ENCODE measurements at places on chromosomes 5 and 9.

DNA sequence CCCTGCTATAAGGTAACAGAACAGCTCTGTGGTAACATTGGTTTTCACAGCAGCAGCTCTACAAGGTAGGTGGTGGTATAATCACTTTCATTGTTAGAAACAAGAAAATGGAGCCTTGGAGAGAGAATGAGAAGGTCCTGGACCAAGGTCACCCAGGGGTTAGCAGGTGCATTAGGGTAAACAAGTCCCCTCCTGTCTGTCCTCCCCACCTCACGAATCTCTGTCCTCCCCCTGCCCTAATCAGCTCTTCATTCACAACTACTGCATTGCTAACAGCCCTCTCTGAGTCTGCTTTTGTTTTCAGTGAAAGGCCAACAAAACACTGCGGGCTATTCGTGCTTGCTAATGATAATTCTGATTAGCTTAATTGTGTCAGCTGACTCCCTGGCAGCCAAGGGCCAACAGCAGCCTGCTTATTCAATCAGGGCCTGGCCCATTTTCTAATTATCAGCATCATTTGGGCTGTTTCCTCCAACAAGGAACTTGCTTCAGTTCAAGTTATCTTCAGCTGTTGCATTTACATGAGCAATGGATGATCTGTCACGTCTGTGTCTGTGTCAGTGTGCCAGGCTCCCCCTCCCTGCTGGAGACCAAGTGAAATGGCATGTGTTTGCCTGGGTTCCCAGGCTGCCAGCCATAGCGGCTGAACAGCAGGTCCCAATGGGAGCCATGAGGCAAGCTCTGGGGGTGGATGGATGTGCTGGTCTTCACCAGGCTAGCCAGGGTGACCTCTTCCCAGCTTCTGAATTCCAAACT is 56.7 kb upstream of the EQTN start:
- DNase-seq: no peak

DNA sequence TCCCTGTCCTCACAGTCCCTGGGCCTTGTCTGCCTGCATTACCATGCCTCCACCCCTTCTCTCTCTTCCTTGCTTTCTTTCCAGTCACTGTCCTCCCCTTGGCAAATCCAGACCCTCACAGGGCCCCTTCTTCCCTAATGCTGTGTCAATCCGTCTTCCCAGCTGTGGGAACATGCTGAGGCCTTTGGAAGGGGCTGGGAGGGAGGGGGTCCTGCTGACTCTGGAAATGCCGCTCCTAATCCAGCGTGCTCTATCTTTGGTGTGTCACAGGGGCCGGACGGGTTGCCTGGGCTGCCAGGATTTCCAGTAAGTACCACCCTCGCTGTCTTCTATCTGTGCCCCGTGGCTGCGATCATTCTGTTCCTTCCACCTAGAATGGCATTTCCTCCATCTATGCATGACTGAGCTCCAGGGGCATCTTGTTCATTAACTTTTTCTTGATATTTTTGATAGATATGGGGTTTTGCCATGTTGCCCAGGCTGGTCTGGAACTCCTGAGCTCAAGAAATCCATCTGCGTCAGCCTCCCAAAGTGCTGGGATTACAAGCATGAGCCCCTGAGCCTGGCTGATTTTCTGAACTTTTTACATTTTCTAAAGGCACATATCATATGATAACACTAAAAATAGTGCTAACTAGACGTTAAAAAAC is 64.5 kb upstream of the TGFBR1 start:
- DNase-seq: no peak

DNA sequence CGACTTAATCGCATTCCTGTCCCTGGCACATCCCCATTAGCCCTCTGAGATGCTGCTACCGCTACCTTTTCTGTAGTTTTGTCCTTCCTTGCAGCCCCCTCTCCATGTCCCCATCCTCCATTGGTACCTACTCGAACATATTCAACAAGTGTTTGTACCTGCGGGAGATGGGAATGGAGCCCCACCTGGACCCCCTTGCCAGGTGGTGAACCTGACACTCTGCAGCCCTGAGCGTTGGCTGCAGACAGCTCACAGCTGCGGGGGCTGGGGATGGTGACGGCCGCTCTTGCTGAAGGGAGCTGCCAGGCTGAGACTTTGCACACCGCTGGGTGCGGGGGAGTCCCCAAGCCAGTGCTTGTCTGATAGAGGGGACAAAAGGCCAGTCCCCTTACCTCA is 96.3 kb upstream of the DAP start:
- DNase-seq: no peak

DNA sequence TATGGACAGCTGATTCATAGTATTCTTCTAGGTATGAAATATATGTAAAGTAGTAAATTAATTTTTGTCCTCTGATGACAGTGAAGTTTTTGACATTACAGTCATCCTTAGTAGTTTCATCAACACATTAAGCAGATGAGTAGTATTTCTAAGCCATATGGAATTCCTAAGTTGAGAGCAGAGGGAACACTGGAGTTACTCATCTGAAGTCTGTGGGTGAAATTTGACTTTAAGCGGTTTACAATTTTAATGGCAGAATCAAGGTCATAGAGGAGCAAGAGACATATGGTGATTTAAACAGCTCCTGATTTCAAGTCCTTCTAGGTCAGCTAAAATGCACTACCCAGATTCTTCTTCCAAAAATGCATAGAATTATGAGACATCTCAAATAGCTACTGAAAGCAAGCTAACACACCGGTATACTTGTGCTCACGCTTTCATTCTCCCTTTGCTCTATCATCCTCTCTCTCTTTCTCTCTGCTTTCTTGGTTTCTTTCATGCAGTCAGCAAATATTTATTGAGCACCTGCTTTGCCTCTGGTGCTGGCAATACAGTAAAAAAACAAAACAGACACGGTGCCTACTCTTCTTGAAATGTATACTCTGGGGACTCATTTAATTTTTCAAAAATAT is 235.9 kb downstream of the FER start:
- no peak for DNase-seq

- DNase-seq: no peak
Observed at GRCh38 chr5:166540156-166540555, 1751.3 kb upstream of the WWC1 start.

DNA sequence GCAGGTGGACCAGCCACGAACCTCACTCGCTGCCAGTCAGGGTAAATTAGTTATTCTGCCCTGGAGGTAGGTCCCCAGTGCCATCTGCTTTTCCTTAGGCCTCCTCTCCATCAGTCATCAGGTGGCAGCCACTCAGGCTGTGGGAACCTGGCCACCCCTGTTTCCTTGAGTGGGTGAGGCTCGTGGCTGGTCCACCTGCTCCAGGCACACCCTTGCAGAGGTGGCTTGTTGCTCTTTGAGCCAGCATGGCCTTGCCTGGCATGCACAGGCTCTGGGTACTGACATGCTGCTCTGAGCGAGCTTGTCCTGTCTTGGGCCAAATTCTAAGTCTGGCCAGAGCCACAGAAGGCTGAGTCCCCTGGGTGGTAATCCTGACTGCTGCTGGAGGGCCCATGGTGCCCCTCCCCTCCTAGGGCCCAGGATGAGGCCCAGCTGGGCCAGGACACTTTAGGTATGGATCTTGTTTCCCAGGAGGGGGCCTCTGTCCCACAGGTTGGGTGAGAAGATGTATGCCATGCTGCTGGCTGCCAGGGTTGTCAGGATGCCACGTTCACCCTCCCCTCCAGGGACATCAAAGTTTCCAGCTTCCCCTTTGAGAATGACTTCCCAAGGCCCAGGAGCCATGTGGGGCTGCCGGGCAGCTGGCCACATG is 17.0 kb upstream of the ZNF484 start:
- DNase-seq: no peak

DNA sequence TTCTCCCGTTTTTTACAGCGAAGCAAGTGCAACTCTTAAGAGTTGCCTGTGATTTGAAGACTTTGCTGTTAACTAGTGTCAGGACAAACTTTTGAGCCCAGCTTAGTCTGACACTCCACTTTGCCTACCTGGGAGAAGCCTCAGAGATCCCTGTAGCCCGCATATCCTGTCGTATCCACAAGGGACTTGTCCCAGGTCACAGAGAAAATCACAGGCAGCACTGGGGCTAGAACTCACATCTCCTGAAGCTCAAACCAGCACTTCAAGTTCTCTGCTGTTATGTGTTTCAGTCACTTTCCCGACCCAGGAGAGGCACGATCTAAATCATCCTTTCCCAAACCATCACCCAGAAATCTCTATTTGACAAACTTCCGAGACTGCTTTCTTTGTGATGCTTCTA is 584.5 kb downstream of the ACTL7B start:
- no peak for DNase-seq

- no peak for DNase-seq
Observed at GRCh38 chr5:117455236-117456233, 880.9 kb upstream of the SEMA6A start.

DNA sequence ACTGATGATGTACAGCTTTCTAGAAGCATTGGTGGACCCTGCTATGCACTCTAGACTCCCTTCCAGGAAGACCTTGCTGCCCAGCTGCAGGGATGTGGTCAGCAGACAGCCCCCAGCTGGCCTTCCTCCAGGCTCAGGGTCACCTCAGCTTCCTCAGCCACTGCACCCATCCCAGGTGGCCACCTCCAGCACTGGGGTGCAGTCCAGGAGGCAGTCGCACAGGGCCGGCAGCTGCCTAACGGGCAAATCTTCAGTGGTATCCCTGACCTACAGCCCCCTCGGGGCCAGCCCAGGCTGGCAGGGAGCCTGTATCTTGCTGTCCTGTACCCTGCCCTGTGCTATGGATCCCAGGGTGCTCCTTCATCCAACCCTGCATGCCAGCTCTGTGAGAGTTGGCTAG is 81.8 kb downstream of the GADD45G start:
- DNase-seq: no peak

DNA sequence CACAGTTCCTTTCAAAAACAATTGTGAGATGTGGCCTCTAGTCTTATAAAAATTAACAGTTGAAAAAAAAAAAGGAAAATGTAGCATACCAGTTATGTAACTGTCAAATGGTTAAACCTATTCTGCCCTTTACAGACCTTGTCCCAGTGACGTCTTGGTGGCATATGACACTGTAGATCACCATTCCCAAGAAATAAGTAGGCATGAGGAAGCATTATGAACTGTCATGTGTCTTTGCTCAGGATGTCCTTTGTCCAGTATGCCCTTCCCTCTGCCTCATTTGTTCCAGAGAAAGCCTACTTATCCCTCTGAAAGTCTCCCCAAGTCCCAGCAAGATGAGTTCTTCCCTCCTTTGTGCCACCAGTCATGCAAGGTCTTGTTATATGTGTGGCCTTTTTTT is 63.2 kb downstream of the PAM start:
- DNase-seq: no peak

DNA sequence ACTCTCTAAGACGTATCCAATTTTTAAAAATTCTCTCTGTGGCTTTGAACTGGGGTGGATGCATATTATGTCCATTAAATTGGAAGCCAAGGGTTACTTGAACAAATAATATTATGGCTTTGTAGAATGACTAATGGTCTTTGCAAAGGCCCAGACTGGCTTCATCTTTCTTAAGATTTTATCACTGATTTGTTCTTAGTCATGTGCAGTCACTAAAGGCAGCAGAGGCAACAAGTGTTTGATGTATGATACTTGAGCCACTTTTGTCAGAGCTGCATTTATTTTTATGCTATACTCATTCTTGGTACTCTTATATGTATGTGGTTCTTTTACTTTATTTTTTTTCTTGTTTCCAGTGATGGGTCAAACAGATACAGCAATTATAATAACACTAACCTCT is 152.2 kb downstream of the NR2F1-AS1 start:
- DNase-seq: peak; percentile 51

GRCh38 chr5:127290946-127291693 is 524 bp downstream of the MEGF10 start:
- peak; percentile 37 for DNase-seq

DNA sequence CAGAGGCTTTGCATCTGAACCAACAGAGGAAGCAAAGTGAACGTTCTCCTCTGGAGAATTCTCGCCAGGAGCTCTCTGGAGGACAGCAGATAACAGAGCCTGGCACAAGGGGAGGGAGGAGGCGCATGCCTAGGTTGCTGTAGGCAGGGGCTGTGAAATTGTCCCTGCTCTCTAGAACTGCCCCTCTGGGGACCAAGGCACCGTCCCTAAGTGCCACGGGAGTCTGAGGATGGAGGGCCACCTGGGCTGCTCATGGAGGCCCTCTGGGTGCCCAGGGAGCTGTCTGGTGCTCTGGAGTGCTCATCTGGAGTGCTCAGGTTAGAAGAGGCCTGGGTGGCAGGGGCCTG is 77.6 kb downstream of the CACNA1B start:
- no peak for DNase-seq

GRCh38 chr9:16705111-16705604 is 165.3 kb downstream of the BNC2 start:
- DNase-seq: peak; percentile 94

GRCh38 chr5:171470420-171470819 is 51.0 kb downstream of the FGF18 start:
- no peak for DNase-seq

DNA sequence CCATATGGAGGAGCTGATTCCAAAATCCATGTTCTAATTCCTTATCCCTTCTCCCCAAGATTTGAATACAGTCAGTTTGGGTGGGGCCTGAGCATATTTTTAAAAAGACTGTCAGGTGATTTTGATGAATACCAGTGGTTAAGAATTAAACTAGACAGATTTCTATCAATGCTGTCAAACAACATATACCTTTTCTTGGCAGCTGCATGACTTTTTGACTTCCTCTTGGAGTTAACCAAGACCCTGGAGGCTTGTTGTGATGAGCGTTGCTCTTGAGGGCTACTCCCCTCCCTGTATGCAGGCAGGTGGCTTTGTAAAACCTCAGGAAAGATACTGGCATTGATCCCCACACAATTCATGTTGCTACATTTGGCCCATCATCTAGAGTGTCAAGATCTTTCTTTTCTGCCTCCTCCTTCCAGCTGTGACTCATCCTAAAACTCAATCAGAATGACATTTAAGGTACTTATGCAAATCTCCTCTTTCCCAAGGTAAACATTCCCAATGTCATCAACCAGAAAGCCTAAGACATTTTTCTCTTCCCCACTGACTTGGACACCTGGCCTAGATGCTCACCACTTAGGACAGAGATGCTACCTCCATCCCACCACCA is 61.7 kb downstream of the PPP2R2B start:
- no peak for DNase-seq

DNA sequence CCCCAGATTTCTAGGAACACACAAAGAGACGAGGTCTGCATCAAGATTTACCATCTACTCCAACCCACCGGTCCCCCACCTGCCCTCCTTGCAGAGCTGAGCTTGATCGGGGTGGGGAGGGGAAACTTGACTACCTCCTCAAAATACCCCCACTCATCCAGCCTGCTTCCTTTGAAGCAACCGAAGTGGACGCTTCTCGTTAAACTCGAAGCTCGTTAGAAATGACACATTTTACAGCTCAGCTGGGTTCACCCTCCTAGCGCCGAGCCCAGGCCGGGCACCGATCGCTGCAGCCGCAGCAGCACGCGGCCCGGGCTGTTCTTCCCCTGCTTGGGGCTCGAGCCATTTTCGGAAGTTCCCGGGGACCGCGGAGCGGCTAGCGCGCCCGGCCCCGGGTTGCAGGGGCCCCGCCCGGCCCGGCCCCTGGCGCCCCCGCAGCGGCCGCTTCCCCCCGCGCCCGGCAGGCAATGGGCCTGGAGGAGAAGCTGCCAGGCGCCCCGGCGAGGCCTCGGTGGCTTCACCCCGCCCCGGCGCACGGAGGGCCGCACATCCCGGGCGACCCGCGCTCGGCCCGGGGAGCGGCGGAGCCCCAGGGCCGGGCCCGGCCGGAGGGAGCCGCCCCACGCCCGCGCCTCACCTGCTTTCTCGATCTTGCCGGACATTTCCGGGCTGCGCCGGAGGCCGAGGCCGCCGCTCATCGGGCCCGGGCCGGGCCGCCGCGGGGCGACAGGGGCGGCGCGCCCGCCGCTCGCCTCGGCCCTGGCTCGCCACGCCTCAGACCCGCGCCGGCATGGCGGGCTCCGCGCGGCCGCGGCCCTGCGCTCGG is 530 bp downstream of the RAPGEF1 start:
- peak; percentile 24 for DNase-seq

GRCh38 chr9:113536483-113537228 is 73.1 kb downstream of the RGS3 start:
- DNase-seq: no peak

- no peak for DNase-seq
Observed at GRCh38 chr5:146005723-146006122, 69.3 kb downstream of the SH3RF2 start.
